ENCODE measurements at places on chromosomes 1 and 21. TPM values are rescaled to one million over a fixed set of nuclear protein-coding genes. Genes with fewer than 3 reads are reported as not detected.

Gene NPPB
- total RNA-seq = 4.7 TPM

Gene OR2L13
- not detected for total RNA-seq

Gene PLA2G2A
- total RNA-seq = not detected

Gene OR2T2
- total RNA-seq = not detected

Gene AMIGO1
- total RNA-seq = 2.1 TPM

Gene HMGB4
- not detected for total RNA-seq

Gene KRTAP19-1
- total RNA-seq = not detected

Gene CA14
- not detected for total RNA-seq

Gene CELA3A
- total RNA-seq = not detected

Data from smooth muscle cell of the coronary artery (primary cell).